ENCODE measurements at places on chromosomes 11 and 22.
A peak's percentile ranks its signal among the peaks of the same experiment; 100 is the strongest.

- DNase-seq = no peak
These were observed 1188.3 kb upstream of the CNTN5 start for GRCh38 chr11:97832451-97832850.

DNA sequence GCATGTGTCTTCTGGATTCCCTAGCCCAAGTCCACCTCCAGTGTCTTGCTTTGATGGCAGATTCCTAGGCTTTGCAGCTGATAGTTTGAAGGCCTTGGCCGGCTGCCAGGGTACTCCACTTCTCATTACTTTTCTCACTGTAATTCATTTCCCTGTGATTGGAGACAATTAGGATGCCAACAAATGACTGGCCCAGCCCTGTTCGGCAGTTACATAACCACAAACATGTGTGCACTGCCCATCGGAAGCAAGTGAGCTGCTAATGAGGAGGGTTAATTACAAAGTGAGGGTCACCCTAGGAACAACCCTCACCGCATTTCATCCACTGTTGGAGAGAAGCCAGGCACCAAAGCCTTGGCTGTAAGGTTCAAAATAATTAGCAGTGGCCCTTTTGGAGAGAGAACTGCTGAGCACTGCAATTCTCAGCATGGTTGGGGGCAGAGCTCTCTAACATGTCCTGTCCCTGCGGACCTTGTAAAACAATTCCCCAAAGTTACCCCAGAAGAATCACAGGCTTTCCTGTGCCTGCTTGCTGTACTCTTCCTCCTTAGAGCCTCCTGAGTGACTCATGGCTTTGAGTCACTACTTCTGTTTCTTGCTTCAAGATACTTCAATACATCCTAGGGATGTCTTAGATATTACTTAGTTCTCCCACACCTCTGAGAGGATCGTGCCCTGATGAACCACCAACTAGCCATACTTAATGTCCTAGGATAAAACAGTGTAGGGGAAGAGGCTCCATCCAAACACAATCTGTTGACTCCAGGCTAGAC is 109.7 kb upstream of the GALNT18 start:
- no peak for DNase-seq

DNA sequence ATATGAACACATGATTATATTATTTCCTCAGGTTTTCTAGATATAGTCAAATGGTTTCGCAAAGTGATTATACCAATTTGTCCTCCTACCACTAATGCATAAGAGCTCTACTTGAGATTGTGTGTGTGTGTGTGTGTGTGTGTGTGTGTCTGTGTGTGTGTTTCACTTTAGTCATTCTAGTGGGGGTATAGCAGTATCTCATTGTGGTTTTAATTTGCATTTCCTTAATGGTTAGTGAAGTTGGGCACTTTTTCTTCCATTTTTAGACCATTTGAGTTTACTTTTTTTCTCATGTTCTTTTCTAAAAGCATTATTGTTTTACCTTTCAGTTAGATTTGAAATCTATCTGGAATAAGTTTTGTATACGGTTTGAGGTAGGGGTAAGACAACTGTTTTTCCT is 12.9 kb downstream of the CAPN5 start:
- DNase-seq = no peak

- no peak for DNase-seq
These were observed 105.6 kb downstream of the ST3GAL4 start for GRCh38 chr11:126461096-126461440.

DNA sequence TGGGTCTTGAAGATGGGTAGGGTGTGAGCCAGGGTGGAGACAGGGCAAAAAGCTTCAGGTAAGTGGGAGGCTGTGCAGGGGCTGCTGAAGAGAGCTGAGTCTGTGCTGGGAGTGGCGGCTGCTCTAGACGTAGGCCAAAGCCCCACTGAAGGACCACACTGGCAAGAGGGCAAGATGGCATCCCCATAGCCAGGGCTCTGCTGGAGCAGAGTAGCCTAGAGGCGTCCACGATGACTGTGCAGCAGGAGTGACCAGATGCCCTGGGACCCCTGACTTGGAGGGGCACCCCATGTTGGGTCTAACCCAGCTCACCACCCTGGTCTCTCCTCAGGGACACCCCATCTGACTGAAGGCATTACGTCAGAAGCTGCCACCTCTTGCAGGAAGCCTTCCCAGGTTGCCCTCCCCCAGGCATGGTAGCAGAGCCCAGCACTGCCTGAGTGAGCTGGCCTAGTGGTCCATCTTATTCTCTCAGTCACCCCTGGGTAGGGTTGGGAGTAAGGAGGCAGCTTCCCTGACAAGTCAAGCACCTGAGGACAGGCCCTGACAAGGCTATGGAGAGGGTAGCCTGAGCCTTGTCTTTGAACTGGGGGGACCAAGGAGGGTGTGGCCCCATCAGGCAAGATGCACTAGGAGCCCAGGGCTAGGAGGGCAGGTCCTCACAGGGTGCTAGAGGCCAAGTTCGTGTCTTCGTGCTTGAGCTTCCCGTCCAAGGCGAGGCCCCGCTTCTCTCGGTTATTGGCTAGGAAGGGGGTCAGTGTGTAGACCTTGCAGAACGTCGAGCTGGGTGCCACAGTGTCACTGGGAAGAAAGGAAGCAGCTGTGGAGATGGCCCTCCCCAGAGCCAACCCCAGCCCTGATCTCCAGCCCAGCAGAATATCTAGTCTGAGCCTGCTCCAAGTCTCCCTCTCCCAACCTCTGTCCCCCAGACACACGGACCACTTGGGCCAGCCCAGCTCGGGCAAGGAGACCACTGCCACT is 33.1 kb downstream of the TPBGL start:
- no peak for DNase-seq

DNA sequence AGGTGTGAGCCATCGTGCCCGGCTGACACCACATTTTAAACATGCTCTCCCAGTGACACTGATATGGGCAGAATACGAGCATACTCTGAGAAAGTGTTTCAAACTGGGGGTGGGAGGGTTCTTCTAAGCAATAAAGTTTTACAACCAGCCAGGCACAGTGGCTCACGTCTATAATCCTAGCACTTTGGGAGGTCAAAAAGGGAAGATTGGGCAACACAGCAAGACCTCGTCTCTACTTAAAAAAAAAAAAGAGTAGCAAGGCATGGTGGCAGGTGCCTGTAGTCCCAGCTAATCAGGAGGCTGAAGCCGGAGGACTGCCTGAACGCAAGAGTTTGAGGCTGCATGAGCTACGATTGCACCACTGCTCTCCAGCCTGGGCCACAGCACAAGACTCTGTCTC is 2.2 kb downstream of the GANAB start:
- no peak for DNase-seq

DNA sequence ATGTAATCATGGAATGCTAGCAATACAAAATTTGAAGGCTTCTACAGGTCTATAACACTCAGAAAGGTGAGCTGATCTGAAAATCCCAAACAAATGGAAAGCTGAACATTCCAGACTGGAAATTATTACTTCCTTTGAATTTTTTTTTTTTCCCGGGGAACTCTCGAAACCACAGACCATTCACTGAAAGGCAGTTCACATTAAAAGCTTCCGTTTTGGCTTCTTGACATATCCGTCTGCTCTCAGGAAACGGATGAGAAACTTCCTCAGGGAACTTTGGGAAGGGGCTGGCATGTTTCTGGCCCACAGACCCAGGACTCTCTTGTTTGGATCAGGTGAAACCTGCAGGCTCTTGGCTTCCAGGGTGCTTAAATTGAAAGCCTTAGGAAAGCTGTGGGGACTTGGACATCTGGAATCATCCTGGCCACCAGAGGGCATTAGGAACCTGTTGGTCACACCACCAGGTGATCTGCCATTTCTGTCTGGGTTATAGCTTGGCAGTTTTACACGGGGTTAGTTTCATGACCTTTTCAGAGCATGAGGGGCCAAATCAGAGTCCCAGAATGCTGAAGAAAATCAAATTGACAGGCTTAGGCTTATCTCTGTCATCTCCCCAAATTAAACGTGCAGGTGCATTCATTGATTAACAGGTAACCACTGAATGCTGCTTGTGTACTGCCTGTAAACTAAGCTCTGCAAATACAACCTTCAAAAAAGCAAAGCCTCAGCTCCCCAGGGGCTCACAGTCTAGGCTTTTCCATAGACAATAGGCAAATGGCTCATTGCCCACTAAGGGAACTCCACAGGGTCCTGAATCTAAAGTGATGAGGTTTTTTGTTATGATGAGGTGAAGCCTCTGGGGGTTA is 22.7 kb upstream of the GRAMD1B start:
- DNase-seq = no peak

- DNase-seq = peak; percentile 87
These were observed at the start of gene YAP1 for GRCh38 chr11:102109896-102110760. Gene YAP1 (plus strand): TSS chr11:102110447. CDS start chr11:102110849, 402 bp downstream.

DNA sequence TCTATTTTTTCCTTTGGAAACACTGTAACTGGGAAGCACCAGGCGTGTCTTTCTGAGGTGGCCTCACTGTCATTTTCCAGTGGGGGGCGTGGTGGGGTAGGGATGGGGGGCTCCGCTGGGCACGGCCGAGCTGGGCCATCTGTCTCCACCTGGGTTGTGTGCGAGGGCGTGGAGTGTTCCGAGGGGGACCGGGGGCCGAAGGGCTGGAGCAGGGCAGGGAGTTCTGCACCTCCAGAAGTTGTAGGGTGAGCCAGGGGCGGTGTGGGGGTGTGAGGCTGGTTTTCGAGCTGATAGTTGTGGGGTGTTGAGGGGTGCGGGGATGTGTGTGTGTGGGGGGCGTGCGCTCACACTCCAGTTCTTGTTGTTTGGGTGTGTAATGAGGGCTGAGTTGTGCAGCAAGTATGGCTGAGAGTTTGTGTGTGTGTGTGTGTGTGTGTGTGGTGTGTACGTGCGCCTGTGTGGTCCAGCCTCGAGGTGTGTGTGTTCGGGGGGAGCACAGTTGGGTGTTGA is 10.8 kb downstream of the YPEL4 start:
- DNase-seq = no peak

- no peak for DNase-seq
These were observed 110.8 kb downstream of the GRIK4 start for GRCh38 chr11:120622189-120622875.

DNA sequence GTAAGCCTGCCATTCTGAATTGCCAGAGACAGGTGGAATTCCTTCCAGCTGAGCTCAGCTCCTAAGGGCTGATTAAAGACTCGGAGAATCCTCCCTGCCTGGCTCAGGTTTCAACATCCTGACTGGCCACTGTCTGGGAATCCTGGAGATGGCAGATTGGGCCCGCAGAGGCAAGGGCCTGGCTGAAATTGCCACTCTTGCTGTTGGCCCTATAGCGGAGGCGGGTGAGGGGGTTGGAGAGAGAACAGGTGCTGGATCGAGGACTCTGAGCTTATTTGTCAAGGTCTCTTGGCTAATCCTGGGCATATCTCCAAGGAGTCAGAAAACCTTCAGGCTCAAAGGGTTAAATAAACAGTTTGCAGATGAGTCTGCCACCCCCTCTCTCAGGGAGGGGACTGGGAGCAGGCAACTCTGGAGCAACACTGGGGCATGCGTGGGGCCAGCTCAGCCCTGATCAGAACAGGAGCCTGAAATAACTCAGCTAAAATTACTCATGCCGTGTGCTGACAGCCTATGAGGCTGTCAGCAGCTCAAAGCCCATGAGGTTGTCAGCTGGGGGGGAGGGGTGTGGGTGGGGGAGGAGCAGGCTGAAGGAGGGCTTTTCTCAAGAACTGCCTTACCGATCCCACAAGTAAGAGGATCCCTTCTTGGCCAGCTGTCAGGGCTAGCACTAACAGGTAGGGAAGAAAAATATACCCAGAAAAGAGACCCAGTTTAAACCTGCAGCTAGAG is 14.7 kb upstream of the MFRP start:
- no peak for DNase-seq

GRCh38 chr11:61417670-61418069 is 12.1 kb downstream of the CPSF7 start:
- no peak for DNase-seq

DNA sequence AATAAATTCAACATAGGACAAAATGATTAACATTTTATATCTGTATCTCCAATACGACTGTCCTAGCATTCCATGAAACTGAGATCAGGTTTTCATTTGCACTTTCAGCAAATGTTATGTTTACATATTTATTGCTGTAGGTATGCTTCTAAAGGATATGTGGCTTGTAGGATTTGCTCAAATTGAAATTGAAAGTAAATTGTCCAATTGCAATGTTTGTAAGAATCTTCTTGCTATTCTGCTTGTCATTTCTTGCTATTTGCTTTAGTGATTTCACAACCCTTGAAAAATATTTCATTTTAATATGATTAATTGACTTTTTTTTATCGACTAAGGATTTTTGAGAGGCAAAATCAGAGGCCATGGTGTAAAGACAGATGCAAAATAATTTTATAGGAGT is 904.2 kb upstream of the RAG2 start:
- DNase-seq = no peak

- DNase-seq = no peak
These were observed 50.4 kb downstream of the FAM83F start for GRCh38 chr22:40044870-40045834.

GRCh38 chr11:120238968-120239620 is 846 bp upstream of the POU2F3 start:
- no peak for DNase-seq

DNA sequence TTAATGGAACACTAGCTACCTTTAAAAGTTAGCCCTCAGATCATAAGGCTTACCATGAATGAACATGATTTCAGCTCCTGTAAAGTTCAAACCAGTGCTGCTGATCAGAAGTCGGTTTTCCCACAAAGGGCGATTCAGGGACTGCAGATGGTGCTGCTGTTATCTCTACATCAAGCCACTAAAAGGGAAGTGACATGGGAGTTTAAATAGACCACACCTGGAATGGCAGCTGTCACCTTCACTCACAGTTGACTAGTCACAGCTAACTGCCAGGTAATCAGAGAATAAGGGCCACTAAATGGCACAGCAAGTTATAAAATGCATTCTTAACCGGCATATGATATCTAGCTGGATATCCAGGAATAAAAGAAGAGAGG is 581.1 kb upstream of the ARHGAP42 start:
- no peak for DNase-seq

DNA sequence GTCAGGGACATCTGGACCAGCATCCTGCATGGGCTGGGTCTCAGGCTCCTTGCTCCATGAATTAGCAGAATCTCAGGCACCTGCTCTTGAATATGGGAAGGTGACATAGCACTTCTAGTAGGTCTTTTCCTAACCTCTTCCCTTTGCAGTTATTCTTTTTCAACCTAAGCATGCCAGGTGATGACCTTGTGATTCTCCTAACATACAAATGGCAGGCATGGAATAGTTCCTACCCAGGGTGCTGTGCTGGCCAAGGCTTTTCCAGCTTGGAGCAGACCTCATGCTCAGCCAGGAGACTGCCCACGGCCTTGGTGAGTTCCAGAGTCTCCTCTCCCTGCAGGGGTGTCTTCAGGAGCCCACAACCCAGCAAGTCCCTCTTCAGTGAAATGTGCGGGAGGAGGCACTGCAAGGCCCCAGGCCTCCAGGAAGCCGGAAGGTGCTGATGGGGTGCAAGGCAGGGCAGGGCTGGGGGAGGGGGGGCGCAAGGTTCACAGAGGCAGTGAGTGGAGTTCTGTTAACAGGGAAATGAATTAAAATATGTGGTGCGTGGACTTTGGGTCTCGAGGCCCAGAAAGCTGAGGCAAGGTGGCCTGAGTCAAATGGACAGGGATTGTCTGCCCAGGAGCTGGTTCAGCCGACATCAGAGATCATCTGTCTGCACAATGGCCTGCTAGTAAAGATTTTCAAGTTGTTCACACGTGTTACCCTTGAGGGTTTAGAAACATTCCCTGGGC is 75.9 kb upstream of the SEPTIN5 start:
- DNase-seq = no peak

Data from left renal cortex interstitium (tissue), 4 donors.